NCI-H2107 (cell line): ENCODE measurements at places on chromosomes 4 and X.
A peak's percentile ranks its signal among the peaks of the same experiment; 100 is the strongest.

DNA sequence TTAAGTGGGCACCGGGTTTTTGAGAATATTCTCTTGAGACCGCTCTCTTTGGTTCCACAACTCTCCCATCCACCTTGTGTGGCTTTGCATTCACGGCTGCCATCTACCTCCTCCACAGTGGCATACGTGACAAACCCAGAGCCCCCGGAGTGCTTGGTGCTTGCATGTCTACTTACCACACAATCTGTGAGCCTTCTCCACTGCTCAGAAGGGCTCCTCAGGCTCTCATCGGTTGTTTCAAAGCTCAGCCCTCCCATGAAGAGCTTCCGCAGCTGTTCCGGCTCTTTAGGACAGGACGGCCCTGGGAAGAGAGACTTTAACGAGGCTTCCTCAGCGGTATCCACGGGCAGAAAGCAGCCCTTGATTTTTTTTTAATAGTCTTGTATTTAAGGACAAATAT, 167.6 kb upstream of the ANK2 start:
- DNase-seq, result no peak

DNA sequence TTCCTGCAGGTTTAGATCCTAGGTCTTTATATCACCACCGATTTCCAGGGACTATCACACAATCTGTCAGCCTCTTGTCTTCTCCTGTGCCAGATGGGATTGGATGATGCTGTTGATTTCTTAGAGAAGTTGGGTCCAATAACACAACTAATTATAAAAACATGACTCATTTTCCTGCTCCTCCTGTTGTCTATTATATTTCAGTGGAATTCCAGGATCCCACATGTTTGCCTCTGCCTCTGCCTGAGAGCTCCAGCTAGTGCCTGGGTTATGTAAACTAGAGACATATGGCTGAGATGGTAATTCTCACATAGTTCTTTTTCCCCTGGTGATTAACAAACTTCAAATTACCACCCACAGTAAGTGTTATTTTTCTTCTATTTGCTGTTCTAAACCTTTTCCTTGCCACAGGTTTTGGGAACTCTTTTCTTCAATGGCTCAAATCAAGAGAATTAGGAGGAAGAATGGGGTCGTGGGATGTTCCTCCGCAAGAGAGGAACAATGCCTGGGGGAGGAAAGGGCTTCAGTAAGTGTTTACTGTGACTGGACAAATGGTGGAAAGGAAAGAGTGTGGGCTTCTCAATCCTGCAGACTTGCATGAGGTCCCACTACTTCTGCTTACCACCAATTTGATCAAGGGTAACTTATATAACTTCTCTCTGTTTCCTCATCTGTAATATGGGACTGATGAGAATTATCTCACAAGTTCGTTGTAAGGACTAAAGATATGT, 3.4 kb upstream of the HOPX start:
- no peak for DNase-seq

DNA sequence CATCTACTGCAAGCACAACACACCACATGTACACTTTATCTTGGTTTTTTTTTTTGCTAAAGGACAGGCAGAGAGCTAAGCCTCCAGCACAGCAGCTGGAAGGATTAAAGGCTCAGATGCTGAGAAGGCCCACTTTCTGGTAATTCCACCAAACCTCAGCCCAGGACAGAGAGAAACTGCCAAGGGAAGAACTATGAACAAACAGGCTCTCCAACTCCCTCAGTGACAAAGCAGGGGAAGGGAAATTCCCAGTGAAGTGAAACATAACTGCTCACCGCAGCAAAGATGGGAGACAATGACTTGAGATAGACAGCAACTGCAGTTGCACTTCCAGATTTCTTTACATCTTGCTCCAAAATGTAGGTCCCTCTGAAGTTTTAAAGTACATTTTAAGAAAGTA, 4.8 kb downstream of the PROM1 start:
- DNase-seq, result no peak

DNA sequence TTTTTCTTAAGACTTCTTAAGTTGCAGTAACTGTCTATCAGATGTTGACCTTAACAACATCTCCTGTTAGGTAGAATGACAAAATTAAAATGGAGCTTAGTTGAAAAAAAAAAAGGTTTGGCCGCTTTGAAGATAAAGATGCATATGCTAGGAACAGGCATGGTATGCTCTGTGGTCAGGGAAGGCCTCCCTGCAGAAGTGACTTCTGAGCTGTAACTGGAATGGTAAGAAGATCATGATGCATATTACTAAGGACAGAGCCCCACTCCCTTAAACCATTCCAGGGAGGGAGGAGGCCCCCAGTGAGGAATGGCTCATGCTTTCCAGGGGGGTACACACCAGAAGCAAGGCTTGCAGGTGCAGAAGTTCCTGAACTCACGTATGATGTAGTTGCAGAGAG, 43.7 kb downstream of the PDLIM5 start:
- DNase-seq, result no peak

DNA sequence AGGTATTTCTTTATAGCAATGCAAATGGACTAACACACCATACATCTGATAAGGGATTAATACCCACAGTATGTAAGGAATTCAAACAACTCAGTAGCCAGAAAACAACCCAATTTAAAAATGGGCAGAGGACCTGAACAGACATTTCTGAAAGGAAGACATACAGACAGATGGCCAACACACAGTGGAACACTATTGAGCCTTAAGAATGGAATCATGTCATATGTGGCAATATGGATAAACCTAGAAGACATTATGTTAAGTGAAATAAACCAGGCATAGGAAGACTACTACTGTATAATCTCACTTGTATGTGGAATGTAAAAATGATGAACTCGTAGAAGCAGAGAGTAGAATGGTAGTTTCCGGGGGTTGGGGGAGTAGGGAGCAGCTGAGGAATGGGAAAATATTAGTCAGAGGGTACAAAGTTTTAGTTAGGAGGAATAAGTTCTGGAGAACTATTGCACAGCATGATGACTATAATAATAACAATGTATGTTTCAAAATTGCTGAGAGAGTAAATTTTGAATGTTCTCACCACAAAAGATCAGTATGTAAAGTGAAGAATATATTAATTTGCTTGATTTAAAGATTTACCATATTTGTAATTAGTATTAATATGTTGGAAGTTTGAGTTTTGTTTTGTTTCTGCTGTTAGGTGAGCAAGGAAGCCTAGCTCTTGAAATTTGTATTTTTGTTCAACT, 25.2 kb downstream of the WDR44 start:
- DNase-seq, result no peak

DNA sequence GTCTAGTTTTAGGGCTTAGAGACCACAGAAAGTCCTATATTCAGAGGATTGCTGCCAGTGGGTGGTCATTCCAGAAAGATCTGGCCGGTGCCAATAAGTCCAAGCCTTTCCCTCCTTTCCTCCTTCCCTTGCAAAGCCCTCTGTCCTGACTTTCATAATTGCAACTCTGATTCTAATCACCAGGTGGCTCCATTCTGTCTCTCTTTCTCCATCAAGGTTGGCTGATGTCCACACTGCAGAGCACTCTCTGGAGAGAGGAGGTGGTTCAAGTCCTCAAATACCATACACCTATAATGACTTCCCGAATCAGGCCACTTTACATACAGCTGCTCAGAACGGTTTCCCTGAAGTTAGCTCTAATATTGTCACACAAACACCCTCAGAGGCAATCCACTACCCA, 22.4 kb upstream of the ARMCX4 start:
- DNase-seq, result peak; percentile 47

DNA sequence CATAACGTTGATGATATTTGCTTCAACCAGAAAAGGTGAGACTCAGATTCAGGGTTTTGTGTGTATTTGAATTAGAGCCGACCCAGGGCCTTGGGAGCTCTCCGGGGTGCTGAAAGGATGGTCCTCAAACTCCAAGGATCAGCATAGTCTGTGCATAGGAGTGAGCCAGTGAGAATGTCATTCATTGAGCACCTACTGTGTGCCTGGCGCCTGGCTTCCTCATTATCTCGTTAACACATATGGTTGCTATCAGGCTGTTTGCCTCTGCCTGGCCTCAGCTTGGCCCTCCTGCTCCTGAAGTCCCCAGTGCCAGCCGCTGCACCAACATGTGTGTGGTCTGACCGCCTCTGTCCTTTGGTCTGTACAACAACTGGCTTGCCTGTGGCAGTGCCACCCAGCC, 25.1 kb upstream of the JAKMIP1 start:
- DNase-seq, result no peak

DNA sequence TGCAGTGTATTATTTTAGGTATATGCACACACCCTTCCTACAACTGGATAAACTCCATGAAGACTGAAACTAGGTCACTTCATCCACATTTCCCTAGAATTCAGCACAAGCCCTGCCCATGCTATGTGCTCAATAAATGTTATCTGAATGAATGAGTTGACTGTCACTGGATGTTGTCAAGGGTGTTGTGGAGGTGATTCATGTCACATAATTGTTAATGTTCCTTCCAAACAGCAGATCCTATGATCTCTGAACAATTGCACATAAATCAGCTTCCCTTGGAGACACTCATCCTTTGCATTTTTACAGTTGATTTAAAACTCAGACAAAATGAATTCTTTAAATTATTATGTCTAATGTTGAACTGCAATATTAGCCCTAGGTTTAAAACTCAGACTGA, 154.7 kb downstream of the TSPAN5 start:
- no peak for DNase-seq

GRCh38 chr4:113316879-113317278, 267.4 kb downstream of the ANK2 start:
- DNase-seq, result no peak

DNA sequence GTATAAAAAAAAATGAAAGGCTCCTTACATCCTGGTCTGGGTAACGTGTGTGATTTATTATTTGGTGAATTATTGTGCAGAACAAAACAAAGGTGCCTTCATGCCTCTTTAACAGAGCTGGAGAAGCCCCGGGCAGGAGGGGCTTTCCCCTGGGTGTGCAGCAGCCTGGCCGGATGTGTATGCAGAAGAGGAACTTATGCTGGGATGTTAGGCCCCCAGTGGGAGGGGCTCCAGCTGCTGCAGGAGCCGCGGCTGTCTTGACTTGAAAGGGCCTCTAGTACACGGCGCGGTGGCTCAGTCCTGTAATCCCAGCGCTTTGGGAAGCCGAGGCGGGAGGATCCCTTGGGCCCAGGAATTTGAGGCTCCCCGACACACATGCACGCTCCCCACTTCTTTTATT, 16.0 kb downstream of the CCNQ start:
- DNase-seq, result no peak

GRCh38 chr4:168643111-168643795, 146.4 kb downstream of the PALLD start:
- no peak for DNase-seq

- DNase-seq, result no peak
Observed at GRCh38 chrX:104864296-104864695, 298.3 kb downstream of the IL1RAPL2 start.

DNA sequence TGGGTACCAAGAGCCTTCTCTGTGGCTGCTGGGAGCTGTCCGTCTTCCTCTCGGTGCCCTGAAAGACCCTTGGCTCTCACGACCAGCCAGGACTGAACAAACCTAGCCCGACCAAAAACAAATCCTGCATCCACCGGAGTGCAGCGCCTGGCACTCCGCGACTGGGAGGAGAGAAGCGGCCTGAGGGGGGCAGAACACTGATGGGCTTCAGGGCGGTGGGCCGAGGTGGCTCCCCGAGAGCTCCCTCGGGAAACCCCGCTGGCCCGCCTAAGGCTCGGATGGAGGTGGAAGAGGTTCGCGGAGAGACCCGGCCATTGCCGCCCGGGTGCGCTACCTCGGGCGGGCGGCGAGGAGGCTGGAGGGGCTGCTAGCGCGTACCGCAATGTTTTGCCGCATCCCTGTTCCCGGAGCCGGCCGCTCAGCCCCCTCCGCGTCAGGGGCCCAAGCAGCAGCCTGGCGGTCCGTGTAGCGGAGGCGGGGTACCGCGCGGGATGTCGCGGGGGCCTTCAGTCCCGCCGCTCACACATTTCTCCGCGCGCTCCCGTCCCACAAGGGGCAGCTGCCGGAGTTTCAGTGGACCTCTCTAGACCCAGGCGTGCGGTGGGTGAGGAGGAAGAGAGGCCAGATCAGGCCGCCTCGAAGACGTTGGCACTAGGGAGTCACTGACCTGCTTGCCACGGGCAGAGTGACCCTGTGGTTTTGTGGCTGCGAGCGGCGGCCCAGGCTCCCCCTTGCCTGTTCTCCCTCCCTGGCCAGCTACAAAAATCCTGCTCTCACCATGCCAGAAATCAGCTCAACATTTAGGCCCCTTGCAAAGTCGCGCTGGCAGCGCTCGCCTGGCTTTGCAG, 2.2 kb downstream of the SLITRK4 start:
- no peak for DNase-seq

DNA sequence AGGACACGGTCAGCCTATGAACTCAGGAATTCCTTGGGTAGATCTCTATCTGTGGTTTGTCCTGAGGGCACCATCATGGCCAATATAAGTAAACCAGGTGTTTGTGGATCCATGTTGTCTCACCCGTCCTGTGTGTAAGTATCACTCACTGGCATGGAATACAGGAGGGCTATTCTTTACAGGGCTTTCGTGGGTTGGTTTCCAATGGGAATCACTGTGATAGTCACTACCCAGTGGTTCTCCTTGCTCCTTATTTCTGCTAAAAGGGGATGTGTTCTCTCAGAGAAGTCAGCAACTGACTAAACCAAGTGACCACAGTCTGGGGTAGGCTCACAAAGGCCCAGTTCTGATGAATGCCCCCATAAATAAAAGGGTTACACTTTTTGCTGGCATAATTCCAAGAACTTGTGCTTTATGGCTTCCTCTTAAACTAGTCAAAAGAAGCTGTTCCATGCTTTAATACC, 236.7 kb upstream of the JADE1 start:
- DNase-seq, result no peak

- no peak for DNase-seq
Observed at GRCh38 chrX:28787206-28787605, 200.0 kb downstream of the IL1RAPL1 start.

DNA sequence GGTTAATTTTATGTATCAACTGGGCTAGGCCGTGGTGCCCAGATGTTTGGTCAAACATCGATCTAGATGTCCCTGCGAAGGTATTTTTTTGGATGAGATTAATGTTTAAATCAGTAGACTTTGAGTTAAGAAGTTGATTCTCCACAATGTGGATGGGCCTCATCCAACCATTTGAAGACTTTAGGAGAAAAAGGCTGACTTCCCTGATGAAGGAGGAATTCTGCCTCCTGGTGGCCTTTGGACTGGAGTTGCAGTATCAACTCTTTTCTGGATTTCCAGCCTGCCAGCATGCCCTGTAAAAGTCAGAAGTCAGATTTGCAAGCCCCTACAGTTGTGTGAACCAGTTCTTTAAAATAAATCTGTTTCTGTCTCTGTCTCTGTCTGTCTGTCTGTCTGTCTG, 91.4 kb downstream of the STK32B start:
- no peak for DNase-seq

DNA sequence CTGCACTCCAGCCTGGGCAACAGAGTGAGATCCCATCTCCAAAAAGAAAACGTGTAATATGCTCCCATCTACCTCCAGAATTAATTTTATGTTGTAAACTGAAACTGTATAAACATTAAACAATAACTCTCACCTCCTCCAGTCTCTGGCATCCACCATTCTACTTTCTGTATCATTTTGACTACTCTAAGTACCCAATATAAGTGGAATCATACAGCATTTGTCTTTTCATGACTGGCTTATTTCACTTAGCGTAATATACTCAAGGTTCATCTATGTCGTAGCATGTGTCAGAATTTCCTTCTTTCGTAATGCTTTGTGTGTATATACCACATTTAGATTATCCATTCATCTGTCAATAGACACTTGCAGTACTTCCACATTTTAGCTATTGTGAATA, 20.6 kb downstream of the F8 start:
- no peak for DNase-seq
